ENCODE measurements at places on chromosomes 1 and 21.

DNA sequence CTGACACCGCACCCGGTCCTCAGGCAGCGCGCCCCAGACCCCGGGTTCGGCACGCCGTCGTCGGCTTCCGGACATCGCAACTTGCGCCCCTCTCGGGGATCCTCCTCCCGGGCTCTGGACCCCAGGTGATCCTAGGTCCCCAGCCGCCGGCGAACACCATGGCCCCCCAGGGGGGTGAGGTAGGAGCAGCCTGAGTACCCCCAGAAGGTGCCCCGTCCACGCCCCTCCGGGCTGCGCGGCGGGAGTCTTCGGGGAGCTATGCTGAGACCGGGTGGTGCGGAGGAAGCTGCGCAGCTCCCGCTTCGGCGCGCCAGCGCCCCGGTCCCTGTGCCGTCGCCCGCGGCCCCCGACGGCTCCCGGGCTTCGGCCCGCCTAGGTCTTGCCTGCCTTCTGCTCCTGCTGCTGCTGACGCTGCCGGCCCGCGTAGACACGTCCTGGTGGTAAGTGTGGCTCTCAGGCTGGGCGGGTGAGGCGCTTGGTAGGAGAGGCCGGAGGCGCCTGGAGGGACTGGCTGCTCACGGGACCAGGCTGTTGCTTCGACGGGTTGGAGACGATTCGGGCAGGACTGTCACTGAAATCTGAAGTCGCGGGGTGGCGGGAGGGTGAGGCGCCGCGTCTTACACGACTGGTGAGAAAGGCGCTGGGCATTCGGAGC, 367 bp downstream of the WNT2B start:
- no peak for DNase-seq

GRCh38 chr1:199453723-199454122, 573.8 kb upstream of the NR5A2 start:
- no peak for DNase-seq

GRCh38 chr1:109361069-109361468, 36.6 kb downstream of the SORT1 start:
- no peak for DNase-seq

- no peak for DNase-seq
Observed at GRCh38 chr1:36622741-36623648, 140.3 kb upstream of the CSF3R start.

DNA sequence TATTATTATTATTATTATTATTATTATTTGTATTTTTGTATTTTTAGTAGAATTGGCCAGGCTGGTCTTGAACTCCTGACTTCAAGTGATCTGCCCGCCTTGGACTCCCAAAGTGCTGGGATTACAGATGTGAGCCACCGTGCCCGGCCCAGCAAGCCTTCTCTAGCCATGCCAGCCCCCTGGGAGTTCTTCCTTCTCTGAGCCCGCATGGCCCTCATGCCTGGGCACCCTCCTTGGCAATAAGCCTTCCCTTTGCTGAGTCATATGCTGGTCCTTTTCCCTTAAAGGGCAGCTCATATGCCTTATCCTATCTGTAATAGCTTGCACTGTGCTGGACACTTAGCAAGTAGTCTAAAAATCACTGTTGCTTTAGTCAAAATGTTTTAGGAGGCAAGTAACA, 8.5 kb upstream of the NBL1 start:
- no peak for DNase-seq

GRCh38 chr1:230127105-230128054, 60.3 kb downstream of the GALNT2 start:
- DNase-seq, result peak; percentile 34

- DNase-seq, result no peak
Observed at GRCh38 chr1:222040121-222040805, 298.4 kb upstream of the DUSP10 start.

DNA sequence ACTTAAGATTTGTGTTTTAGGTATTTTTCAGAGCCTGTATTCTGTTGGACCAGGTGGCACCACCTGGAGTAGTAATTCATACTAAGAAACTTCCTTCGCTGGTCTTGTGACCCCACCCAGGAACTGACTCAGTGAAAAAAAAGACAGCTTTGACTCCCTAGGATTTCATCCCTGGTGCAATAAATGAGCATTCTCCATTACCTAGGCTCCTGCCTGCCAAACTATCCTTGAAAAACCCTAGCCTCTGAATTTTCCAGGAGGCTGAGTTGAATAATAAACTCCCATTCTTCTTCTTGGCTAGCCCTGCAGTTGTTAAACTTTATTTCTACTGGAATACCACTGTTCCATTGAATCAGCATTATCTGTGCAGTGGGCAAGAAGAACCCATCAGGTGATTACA, 10.6 kb upstream of the RGS18 start:
- no peak for DNase-seq

DNA sequence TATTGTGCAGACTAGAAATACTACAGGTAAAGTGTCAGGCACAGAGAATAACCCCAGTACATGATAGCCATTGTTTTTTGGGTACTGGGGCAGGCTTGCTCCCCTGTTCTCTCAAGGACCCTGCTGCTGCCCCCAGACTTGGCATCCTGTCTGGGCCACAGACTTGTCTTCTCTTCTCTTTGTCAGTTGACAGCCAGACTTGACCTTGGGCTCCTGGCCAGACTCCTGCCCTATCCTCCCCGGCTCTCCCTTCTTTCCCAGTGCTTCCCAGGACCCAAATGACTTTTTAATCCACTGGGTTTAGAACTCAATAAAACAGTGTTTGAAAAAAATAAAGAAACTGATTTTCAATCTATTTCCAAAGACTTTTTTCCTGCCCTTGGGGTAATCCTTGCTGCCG, 43.2 kb downstream of the ZSCAN20 start:
- DNase-seq, result no peak

GRCh38 chr1:188062456-188062855, 1233.7 kb downstream of the PLA2G4A start:
- DNase-seq, result no peak

- no peak for DNase-seq
Observed at GRCh38 chr1:201329801-201330200, 46.5 kb downstream of the PKP1 start.

GRCh38 chr1:41810446-41810845, 108.3 kb downstream of the HIVEP3 start:
- no peak for DNase-seq

GRCh38 chr1:216113181-216113580, 310.1 kb downstream of the USH2A start:
- no peak for DNase-seq

- DNase-seq, result no peak
Observed at GRCh38 chr1:175562452-175562851, 180.9 kb downstream of the TNR start.

DNA sequence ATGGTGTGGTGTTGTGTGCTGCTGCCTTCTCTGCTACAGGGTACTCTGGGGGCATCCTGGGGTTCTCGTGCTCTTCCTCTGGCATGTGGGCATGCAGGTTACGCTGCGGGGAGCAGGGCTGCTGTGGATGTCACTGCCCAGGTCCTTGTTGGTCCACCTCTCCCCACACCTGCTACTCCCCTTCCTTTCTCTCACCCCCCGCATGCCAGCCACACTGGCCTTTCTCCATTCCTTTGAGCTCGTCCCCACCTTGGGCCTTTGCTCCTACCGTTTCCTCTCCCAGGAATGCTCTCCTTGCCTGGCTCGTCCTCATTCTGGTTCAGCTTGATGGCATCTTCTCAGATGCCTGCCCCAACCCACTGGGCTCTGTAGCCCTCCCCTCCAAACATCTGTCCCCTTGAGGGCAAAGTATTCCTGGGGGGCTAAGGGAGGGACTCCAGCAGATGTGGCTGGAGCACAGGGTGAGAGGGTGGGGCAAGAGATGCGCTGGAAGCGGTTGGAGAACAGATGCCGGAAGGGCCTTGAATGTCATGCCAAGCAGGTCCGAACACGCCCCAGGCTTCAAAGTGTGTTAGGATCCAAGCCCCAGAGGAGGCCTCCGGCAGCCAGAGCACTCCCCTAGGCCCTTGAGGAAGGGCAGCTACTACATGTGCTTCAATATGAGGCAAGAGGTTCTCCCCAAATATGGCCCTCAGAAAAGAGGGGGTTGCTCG, 23.4 kb downstream of the DMRTB1 start:
- DNase-seq, result no peak

- DNase-seq, result no peak
Observed at GRCh38 chr1:232634096-232634495, 4.2 kb upstream of the SIPA1L2 start.
